Activated naive CD4-positive, alpha-beta T cell treated with Interleukin-2 at 50 U/mL for 16 hours (primary cell): ENCODE measurements at places on chromosomes 13 and 19.

DNA sequence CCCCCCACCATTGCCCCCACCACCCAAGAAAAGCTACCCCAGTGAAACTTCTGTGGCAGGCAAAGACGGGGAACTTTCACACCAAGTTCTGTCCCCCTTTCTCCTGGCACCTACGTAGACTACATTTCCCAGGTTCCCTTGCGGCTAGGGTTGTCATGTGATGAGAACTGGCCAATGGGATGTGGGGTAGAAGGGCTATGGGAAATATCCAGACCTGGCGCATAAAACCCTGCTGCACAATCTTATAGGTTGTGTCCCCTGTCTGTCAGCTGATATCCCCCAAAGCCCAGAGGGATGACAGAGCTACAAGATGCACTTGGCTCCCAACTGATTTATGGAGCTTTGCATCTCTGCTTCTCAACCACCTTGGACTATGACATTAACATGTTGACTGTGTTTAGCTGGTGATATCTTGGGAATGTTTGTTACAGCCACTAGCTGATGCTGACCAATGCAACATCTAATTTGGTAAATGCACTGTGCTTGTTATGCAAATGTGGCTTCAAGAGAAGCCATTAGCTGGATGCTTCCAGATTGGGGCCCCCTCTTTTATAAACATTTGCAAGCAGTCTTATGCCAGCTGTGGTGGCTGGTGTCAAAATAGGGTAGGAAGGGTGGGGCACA lies 6.1 kb downstream of the SH2D3A start:
- no peak for DNase-seq

GRCh38 chr13:51435002-51435578 lies 17.7 kb downstream of the INTS6 start:
- no peak for DNase-seq

- DNase-seq = no peak
These were observed 919.0 kb downstream of the EFNB2 start for GRCh38 chr13:105616333-105617075.

GRCh38 chr19:30225676-30226463 lies 146.3 kb upstream of the ZNF536 start:
- DNase-seq = no peak

DNA sequence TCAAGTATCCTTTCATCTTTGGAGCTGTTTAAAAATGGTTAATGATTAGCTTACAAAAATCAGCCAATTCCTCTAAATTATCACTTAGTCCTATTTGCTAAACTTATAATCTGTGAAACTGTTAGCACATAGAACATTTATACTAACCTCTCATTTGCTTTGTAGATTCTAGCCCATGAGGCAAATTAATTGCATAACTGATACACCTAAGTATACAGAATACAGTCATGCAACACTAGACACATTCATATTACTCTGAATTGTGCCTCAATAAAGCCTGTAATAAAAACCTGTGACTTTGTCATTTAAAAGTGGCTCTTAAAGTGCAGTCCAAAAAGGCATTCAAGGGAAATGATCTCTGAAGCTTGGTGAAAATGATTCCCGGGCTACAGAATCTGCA lies 21.0 kb downstream of the SERPINE3 start:
- no peak for DNase-seq

DNA sequence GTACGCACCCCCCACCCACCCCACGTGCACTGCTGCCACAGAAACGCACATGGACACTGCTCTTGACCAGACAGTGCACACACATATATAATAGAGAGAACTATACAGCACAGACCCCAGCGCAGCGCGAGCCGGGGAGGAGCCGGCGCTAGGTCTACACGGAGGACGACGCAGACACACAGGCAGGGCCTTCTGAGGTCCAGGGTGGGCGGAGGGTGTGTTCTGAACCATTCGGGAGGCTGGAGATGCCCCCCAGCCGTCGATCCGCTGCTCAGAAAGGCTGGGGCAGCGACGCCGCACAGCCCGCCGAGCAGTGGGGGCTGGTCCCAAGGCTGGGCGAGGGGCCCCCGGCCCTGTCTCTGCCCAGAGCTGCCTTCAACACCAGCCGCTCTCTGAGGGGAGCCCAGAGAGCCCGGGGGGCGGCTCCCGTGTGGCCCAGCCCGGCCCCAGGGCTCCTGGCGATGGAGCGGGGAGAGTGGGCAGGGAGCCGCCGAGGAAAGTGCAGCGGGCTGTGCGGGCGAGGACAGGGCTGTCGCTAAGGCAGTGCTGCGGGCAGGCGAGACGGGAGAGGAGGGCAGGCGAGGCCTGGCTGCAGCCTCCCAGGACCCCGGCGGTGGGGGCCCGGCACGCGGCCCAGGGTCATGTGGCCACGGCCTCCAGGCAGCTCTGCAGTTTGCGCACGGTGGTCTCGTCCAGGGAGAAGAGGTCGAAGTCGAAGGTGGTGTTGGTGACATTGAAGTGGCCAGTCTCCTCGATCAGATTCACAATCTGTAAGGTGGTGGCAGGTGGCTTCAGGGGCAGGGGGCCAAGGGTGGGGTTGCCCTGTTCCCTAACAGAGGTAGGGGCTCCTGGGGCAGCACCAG lies 67.1 kb downstream of the MLLT1 start:
- DNase-seq = no peak

- no peak for DNase-seq
These were observed 65.4 kb upstream of the RFC3 start for GRCh38 chr13:33752597-33752996.

- DNase-seq = no peak
These were observed 19.9 kb downstream of the DPF1 start for GRCh38 chr19:38204096-38204495.

- no peak for DNase-seq
These were observed 859.0 kb upstream of the SLITRK1 start for GRCh38 chr13:84741253-84741652.

DNA sequence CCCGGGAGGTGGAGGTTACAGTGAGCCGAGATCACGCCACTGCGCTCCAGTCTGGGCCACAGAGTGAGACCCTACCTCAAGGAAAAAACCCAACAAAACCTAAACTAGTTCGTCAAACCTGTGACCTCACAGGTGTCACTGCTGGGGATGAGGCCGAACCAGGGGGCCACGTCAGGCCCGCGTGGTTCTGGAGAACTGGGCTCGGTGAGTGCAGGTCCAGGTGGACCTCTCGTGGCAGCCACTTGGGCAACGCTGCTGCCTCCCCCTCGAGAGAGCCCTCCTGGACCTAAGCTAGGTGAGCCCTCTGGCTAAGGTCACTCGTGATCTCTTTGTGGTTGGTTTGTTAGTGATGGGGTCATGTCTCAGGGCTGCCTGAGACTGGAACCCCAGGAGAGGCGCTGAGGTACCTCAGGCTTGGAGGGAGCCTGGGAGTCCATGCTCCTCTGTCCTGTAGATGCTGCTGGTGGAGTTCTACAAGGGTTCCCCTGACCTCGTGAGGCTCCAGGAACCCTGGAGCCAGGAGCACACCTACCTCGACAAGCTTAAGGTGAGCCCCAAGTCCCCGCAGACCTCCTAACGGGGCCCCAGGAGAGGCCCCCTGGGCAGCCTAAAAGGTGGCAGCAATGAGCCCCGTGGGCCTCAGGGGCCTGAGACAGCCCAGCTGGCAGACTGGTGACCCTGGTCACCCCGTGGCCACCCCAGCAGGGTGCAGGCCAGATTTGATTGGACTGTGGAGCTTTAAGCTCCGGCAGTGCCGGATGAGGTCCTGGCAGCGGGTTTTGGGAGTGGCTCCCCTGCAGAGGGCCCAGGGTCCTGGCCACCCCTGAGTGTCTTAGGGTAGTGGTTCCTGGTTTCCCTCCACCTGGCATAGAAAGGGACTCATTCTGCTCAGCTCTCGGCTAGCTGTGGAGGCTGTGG lies 15.6 kb downstream of the MPND start:
- DNase-seq = no peak

DNA sequence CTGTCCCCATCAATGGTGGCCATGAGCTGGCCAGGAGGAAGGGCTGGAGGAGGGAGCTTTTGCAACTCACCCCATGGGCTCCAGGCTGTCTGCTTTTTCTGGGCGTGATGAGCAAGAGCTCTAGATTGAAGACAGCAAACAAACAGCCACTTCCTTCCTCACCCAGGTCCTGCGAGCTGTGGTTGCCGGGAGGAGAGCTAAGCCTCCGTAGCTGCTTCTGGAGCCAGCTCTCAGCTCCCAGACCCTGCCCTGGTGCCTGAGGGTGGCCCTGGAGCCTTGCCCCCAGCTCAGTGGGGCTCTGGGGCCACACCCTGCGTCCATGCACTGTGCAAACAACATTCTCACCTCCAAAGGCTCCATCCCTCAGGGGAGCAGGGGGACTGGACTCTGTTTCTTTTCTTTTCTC lies 6.2 kb downstream of the MYO1F start:
- peak; percentile 51 for DNase-seq

GRCh38 chr13:94481941-94482340 lies 2.5 kb upstream of the DCT start:
- no peak for DNase-seq

DNA sequence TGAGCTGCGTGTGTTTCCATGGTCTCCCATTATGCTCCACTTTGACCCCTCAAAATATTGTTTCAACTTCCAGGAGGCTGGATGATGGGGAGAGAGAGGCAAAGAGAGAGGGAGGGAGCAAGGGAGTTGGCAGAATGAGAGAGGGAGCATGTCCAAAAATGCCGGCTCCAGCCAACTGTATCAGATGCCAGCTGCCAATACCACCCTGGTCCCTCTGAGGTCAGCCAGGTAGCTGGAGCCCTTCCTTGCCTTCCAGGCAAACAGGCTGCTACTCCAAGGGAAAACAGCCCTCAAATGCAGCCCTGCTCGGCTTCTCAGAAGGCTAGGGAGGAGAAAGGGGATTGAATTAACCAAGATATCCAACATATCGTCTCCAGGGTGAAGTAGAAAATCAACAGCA lies 440.0 kb downstream of the TSHZ3 start:
- no peak for DNase-seq

- no peak for DNase-seq
These were observed 22.1 kb downstream of the COLGALT1 start for GRCh38 chr19:17577457-17578097.

GRCh38 chr13:25973576-25973975 lies 78.2 kb downstream of the SHISA2 start:
- DNase-seq = no peak

GRCh38 chr19:41089959-41090358 lies 1.7 kb downstream of the CYP2A13 start:
- no peak for DNase-seq

- no peak for DNase-seq
These were observed 4.8 kb downstream of the LILRB5 start for GRCh38 chr19:54252243-54252642.

GRCh38 chr19:8194528-8195267 lies 14.5 kb upstream of the CERS4 start:
- peak; percentile 36 for DNase-seq

- no peak for DNase-seq
These were observed 104.1 kb upstream of the ZNF492 start for GRCh38 chr19:22530042-22530441.

GRCh38 chr13:90564566-90564965 lies 782.9 kb upstream of the MIR17HG start:
- DNase-seq = no peak

DNA sequence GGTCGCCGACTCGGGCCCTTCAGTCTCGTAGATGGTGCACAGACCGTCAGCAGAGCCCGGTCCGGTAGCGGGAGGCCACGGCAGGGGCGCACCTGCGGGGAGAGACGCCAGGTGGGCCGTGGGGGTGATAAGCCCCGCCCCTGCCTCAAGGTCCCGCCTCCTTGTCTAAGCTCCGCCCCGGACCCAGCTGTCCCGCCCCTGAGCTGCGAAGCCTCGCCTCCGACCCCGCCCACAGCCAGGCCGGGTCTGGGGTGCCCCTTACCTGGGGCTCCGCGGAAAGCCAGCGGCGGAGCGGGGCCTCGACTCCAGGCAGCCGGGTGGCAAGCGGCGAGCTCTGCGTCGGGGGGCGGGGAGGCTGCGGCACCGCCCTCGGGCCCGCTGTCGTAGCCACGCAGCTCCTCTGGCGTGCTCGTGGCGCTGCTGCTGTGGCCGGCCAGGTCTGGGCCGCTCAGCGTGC lies 4.7 kb downstream of the PRR36 start:
- peak; percentile 79 for DNase-seq

GRCh38 chr13:50379584-50379983 lies 364.3 kb downstream of the KCNRG start:
- DNase-seq = no peak
